Osteocyte (in vitro differentiated cells): ENCODE measurements at places on chromosomes 11 and 22.

- H3K36me3 ChIP-seq = no peaks in the 10 kb centered on the region
- no peak overlapping the region for H3K4me3 ChIP-seq
- no peaks in the 10 kb centered on the region for H3K27me3 ChIP-seq
- no peak for DNase-seq
- no peak overlapping the region for H3K27ac ChIP-seq
These were observed 335.6 kb upstream of the LRRC4C start for GRCh38 chr11:41795004-41795403.

DNA sequence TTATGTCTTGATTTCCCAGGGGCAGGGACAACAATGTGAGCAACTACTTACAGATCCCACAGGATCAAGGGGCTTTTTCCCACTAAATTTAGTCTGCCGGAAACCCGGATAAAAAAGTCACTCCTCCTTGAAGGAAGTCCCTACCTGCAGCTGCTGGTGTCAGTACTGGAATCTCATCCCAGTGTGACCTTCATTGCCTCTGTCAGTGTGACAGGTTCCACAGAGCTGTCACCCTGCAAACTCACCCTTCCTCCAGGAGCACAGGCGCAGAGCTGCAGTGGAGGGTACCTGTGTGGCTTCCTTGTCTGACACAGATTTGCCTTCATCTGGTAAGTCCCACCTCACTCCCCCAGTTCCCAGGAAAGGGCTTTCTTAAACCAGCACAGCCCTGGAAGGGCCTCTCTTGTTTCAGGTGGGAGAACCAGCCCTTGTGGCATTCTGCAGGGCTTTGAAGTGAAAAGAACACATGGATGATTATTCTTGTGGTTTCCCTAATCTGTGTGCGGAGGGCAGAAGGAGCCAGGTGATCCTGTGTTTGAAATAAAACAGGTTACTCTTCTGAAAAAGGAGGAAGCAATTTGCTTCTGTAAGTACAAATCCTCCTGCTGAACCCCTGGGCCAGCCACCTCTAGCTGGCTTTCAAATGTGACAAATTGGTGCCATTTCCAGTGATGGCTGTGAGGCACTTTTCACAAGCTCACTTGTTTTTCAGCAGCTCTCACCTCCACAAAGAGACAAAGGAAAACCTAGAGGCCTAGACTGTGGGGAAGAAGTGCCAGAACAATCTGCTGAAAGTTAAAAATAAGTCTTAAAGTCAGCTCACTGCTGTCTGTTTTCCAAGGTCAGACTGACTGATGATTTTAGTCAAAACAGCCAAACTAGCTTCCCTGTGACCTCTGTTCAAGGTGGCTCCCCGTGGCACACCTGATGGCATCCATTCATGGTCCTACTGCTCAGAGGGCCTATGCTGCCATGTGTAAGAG lies 9.2 kb upstream of the PRSS23 start:
- H3K4me3 ChIP-seq = no peak overlapping the region
- H3K27me3 ChIP-seq = no peaks in the 10 kb centered on the region
- H3K27ac ChIP-seq = no peak overlapping the region
- peaks cover 24% of the 10 kb centered on the region for H3K4me1 ChIP-seq

DNA sequence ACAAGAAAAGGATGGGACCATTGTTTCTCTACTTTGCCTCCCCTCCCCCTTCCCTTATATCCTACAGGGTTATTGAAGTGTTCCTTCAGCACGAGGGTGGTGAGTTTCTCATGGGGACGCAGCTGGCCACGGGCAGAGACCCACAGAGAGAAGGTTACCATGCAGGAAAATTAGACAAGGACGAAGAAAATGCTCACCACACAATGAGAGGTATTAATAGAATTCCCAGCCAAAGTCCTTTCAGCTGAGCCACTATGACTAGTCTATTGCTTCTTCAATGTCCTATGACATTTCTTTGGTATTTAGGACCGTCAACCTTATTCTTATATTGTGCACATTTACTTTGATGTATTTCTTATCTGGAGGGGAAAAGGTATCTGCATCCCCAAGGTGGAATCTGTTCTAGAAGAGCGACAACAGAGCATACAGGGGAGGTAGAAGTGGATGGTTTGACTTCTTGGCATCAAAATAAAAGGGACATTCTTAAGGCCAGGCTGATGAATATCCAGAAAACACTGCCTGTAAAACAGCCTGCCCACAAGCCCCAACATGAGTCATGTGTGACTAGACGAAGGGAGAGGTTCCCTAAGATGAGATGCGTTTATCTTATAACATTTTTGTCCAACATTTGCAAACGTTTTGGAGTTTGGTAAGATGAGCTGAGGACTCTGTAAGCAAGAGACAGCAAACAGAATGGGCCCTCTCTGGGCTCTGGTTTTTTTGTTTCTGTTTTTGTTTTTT lies 209.8 kb upstream of the NARS2 start:
- peak overlapping the region; percentile 86 for H3K27ac ChIP-seq
- H3K4me3 ChIP-seq = no peak overlapping the region
- no peaks in the 10 kb centered on the region for H3K27me3 ChIP-seq

GRCh38 chr22:19849835-19850762 lies 4.6 kb downstream of the GNB1L start:
- H3K4me1 ChIP-seq = peaks cover 25% of the 10 kb centered on the region
- peaks cover 10% of the 10 kb centered on the region for H3K36me3 ChIP-seq
- H3K4me3 ChIP-seq = no peak overlapping the region
- H3K27ac ChIP-seq = peak overlapping the region; percentile 31
- no peaks in the 10 kb centered on the region for H3K27me3 ChIP-seq

GRCh38 chr22:17549655-17550054 lies 13.6 kb upstream of the SLC25A18 start:
- DNase-seq = no peak
- peaks cover 6% of the 10 kb centered on the region for H3K4me1 ChIP-seq
- H3K4me3 ChIP-seq = no peak overlapping the region
- H3K27me3 ChIP-seq = peaks cover 2% of the 10 kb centered on the region
- no peaks in the 10 kb centered on the region for H3K36me3 ChIP-seq
- H3K27ac ChIP-seq = no peak overlapping the region

GRCh38 chr22:43476341-43476740 lies 64.5 kb downstream of the MPPED1 start:
- no peak for DNase-seq
- H3K36me3 ChIP-seq = no peaks in the 10 kb centered on the region
- no peaks in the 10 kb centered on the region for H3K4me1 ChIP-seq
- H3K27ac ChIP-seq = no peak overlapping the region
- no peaks in the 10 kb centered on the region for H3K27me3 ChIP-seq
